ENCODE measurements at places on chromosomes 12 and 14. TPM values are rescaled to one million over a fixed set of nuclear protein-coding genes. Genes with fewer than 3 reads are reported as not detected.

The SIX4 gene
- polyA plus RNA-seq, result 21.8 TPM

The AICDA gene
- polyA plus RNA-seq, result not detected

DNA sequence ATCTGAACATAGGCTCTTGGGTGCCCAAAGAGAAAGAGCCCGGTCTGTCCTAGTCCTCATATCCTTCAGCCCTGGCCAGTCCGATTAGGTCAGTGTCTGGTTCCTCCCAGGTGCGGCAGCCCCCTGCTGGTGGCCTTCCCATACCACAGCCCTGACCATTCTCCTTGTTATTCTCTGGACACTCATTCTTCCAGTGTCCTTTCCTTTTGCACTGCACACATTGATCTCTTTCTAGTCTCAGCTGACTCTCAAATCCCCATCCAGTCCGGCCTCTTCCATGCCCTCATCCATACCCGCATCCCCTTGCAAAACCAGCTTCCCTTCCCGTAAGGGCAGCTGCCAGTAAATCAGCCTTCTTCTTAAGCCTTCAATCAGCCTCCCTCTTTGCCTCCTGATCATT lies 1316.3 kb downstream of the TMEM121 start:
- DNase-seq, result no peak

DNA sequence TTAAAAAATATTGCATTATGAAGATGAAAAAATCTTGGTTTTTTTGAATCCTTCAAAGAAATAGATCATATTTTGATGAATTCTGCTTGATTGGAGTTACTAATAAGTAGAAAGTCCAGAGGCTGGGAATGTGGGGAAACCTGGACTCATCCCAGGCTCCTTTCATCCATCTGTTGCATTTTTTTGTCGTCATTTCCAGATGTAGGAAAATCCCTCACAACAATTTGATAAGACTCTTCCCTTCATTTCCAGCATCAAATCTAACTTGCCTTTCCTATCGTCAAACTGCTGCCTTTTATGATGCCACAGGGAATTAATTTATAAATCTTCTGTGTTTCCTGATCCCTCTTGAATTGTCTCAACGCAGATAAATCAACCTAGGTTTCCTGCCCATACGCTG lies 211.6 kb downstream of the FBXL14 start:
- no peak for DNase-seq

GRCh38 chr14:100788517-100788916 lies 37.4 kb upstream of the MEG3 start:
- DNase-seq, result no peak

GRCh38 chr12:101981868-101982267 lies 79.9 kb downstream of the WASHC3 start:
- DNase-seq, result no peak

- no peak for DNase-seq
Measured at GRCh38 chr14:51680031-51680430, 28.3 kb downstream of the FRMD6 start.

DNA sequence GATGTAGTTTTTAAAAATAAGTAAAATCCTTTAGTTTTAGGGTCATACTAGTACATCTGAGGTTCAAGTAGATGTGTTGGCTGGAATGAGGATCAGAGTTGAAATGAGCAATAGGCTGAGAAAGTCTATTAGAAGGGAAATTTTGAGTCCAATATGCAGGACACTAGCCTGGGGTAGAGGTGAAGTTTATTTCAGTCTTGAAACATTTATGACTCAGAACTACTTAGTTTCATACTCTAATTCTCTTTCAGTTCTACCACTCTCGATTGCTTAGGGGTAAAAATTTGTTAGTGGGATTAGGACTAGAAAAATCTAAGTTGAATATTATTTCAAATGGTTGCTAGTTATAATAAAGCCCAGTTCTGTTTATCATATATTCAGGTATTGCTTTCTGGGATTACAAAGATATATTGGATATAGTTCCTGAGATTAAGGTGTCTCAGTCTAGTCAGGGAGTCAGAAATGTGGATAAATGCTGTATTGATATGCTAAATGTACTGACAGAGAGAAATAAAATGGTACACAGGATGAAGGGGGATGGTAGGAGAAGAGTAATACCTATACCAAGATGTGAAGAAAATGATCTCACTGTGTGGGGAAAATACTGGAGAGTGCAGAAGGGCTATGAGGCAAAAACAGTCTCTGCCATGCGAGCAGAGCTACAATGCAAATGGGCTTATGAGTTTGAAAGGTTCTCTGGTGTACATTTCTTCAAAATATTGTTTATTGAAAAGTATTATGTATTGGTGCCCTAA lies 395.8 kb upstream of the FBXO33 start:
- no peak for DNase-seq

- DNase-seq, result peak; percentile 4
Measured at GRCh38 chr12:57342207-57342691, 88.6 kb downstream of the R3HDM2 start.

- DNase-seq, result no peak
Measured at GRCh38 chr12:4486049-4486699, 40.6 kb upstream of the FGF6 start.

DNA sequence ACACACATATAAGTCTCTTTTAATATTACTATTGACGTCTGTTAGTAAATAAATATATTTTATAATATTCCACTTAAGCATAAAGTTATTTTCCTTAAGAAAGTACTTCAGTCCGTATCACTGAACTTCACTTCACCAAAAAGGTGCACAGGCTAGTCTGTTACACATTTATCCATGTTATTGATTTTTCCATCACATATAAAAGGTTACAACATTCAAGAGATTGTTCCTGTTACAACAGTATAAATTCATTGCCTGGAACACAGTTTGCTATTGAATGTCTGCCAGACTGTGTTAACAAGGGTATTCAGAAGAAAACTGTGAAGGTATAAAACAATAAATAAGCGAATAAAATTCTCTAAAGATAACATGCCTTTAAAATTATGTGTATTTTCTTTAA lies 175.9 kb downstream of the NTS start:
- DNase-seq, result no peak

Measured in AG04450 (cell line).